ENCODE measurements at places on chromosomes 12 and 14.

DNA sequence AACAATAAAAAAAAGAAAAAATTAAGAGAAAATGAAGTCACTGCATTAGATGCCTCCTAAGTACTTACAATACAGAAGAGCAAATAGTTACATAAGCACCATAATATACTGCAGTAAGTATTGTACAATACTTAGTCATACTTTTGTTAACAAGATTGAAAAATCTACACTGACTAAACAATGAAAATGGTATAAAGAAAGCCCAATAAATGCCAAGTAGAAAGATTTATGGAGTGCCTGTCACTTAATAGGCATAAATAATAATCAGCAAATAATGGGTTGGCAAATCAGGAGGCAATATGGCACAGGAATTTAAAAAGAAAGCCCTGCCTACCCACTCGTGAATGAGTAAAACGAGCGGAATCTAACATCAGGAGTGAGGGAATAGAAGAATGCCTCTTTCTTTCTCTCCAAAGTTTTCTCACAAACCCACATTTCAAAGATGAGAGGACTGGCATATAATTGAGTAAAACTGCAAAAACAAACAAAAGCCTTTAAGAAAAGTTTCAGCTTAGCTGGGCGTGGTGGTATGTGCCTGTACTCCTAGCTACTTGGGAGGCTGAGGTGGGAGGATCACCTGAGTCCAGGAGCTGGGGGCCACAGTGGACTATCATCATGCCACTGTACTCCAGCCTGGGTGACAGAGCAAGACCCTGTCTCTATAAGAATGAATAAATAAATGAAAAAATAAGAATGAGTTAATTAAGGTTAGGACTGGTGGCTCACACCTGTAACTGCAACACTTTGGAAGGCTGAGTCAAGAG, 36.1 kb downstream of the CRY1 start:
- DNase-seq: peak; percentile 28

- DNase-seq: no peak
Observed at GRCh38 chr14:71012888-71013287, 105.6 kb downstream of the PCNX1 start.

GRCh38 chr12:67442347-67442841, 173.2 kb downstream of the CAND1 start:
- DNase-seq: no peak

DNA sequence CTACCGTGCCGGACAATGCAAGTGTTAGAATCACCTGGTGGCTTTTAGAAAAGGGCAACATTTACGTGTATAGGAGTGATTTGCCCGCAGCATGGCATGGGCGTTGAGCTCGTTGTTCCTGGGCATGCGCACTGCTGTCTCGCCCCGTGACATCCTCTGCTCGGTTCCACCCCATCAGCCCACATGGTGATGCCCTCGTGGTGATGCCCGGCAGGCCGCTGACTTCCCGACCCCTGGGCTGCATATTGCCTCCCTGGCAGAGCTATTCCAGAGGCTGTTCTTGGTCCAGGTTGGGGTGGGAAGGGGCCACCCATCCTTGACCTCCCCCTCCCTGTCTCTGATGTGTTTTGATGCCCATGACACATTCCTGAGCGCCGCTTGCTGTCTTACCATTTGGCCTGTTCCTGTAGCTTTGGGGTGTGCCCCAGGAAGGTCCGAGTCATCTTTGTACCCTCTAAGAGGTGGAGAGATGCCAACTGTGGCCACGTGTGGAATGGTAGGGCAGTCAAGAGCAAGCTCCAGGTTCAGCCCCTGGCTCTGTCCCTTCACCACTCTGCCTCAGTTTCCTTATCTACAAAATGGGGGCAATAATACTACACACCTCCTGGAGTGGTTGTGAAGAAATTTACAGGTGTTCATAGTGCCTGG, 4.8 kb downstream of the HIP1R start:
- DNase-seq: no peak

DNA sequence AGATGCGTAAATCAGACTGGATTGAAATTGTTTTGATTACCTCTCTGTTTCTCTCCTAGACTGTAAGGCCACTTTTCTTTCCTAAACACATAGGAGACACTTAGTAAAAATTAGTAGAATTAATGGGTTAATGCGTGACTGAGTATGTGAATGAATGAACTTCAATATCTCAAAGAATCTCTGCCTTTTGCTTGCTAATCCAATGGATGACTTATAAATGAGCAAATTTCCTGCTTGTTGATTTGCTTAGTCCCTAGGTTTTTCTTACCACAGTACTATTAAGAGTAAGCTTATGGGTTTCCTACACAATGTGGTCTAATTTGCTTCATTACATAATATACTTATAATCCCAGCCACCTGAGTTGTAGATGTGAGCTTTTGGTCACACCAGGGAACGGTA, 164.1 kb downstream of the SRGAP1 start:
- DNase-seq: peak; percentile 22

Measured in HAP-1 (cell line).